ENCODE measurements at places on chromosomes 5 and 9. TPM values are rescaled to one million over a fixed set of nuclear protein-coding genes. Genes with fewer than 3 reads are reported as not detected.

DNA sequence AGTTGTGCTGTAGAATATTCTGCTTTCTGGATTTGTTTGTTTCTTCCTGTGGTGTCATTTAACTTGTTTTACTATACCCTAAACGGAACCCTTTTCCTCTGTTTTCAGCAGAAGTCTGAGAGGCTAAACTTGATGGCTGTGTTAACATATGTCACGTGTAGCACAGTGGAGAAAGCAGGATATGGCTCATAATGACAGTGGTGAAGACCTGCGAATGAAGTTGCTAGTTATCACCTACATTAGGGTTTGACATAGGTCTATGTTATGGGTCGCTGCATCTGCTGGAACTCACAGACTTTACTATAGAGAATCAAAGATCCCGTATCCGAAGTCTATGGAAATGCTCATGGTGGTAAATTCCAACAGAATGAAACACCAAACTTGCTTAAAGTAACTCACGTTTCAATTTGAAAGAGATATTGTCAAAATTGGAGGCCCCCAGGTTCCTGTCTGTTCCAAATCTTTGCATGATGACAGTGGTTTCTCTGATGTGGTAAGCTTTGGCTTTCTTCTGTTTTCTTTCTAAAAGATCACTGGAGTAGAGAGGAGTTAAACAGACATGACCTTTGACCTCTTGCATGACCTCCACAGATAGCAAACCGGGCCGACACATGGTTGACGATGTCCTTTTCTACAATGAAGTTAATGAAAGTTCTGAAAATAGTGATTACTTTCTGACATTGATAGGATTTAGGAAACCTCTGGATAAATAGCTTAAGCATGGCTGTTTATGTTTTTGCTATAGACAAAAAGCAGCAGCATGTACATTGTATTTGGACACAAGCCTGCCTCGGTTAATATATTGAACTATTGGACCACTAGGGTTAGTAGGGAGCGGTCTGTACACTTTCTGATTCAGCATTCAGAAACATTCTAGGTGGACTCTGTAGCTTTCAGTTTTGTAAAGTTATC, 3.1 kb upstream of the CATSPER3 start:
- DNase-seq = no peak

DNA sequence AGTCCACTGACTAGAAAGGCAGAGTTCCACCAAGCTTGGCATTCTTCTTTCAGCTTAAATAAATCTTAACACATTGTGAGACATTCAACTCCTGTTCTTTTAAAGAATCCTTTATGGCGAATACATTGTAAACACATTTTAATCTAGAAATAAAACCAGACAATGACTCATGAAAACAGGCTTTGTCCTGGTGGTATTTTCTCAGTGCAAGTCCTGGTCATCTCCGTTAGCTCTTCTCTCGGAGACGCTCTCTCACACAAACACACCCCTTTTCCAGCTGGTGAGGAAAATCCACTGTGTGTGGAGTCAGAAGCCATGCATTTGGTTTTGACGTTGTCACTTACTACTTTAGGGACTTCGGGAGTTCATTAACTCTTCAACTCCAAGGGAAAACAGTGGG, 140.4 kb downstream of the AUH start:
- DNase-seq = no peak

DNA sequence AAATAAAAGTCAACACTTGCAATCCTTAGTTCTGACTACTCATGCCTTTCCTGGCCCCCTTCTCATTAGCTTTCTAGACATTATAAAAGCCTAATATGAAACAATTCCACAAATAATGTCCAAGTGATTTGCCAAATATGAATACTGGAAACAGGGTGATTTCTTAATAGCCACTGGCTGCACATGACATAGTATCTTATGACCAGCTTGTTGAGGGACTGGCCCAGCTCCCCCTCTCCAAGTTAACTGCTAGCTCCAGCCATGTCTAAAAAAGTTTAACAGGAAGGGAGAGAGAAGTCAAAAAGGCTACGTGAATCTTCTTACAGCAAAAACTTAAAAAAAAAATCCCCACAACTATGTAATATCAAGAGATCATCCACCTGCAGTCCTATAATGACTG, 1.5 kb downstream of the CERT1 start:
- peak; percentile 30 for DNase-seq

DNA sequence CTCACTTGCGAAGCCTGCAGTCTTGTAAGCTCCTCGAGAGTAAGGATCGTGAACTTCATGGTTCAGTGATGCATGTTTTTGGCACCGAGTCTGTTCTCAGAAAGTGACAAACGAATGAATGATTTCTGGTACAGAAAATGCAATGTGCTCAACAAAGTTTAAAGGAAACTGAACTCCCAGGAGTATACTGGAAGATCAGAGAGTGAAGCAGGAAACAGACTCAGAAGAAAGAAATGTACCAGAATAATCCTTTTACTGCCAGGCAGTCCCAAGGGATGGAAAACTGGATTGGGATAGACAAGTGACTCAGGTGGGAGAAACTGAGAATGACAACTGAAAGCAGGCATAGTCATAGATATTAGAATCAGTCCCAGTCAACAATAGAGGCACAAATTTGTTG, 420.6 kb downstream of the CTNND2 start:
- DNase-seq = no peak

The CDC20B gene
- not detected for total RNA-seq

DNA sequence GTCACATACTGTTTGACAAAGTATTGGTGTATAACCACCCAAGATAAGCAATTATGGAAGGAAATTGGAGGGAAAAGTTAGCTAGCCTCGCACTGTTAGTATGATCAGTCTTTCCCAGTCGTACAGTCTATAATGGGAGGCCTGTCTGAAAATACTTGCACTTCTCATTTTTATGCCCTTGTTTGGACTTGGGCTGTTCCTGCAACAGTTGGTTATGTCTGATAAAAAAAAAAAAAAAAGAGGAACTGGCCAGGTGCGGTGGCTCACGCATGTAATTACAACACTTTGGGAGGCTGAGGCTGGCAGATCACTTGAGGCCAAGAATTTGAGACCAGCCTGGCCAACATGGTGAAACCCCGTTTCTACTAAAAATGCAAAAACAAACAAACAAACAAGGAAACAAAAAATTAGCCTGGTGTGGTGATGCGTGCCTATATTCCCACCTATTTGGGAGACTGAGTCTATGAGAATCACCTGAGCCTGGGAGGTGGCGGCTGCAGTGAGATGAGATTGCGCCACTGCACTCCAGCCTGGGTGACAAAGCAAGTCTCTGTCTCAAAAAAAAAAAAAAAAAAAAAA, 58.3 kb upstream of the ANKRD33B start:
- no peak for DNase-seq

- no peak for DNase-seq
Observed at GRCh38 chr9:4266602-4267001, 33.3 kb downstream of the GLIS3 start.

- no peak for DNase-seq
Observed at GRCh38 chr5:174307031-174307408, 261.5 kb downstream of the NSG2 start.

DNA sequence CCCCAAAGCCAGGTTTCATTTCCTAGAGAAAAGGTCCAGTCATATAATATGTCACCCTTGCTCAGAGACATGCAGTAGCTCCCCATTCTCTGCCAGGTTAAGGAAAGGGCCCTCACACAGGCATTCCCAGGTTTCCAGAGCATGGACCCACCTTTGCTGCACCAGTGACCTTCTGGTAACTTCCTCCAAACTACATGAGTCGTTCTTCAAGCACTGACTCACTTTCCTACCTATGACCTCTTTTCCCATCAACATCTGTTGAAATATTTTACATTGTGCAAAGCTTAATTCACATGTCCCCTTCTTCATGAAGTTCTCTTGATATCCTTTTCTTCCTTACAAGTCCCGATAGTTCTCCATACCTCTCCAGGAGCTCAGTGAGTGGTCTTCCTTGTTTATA, 25.9 kb downstream of the SH3TC2 start:
- peak; percentile 27 for DNase-seq

GRCh38 chr9:129501771-129502319, 119.1 kb downstream of the C9orf50 start:
- DNase-seq = no peak

GRCh38 chr5:135032999-135033861, 798 bp downstream of the PITX1 start:
- peak; percentile 75 for DNase-seq

The CAVIN4 gene
- total RNA-seq = 0.29 TPM

DNA sequence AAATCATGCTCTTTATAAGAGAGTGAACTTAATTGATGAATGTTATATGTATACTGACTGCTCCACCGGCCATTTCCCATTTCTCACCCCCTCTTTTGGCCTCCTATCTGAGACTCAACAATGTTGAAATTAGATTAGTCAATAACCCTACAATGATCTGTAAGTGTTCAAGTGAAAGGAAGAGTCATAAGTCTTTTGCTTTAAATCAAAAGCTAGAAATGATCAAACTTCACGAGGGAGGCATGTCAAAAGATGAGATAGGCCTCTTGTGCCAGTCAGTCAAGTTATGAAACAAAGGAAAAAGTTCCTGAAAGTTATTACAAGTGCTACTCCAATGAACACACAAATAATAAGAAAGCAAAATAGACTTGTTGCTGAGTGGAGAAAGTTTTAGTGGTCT, 83.1 kb downstream of the NLN start:
- DNase-seq = no peak

GRCh38 chr9:34547960-34548611, 25.3 kb upstream of the ENHO start:
- DNase-seq = peak; percentile 29

DNA sequence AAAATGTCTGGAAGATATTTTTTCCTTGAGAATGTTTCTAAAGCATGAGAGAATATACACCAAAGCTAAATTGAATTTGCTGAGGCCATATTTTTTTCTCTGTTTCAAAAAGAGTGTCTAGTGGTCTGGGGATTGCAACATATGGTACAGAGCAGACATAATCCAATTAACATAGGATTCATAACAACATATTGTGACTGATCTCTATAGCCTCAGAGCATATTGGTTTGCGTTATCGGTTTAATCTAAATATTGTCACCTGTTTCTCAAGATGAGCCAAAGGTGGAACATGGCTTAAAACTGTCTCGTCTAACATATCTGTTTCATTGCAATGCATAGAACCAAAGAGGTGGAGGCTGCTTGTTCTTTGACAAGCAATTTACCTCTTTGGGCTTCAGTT, 3.9 kb downstream of the PPP3R2 start:
- no peak for DNase-seq

GRCh38 chr5:98781964-98782363, 8.5 kb downstream of the RGMB start:
- DNase-seq = no peak

DNA sequence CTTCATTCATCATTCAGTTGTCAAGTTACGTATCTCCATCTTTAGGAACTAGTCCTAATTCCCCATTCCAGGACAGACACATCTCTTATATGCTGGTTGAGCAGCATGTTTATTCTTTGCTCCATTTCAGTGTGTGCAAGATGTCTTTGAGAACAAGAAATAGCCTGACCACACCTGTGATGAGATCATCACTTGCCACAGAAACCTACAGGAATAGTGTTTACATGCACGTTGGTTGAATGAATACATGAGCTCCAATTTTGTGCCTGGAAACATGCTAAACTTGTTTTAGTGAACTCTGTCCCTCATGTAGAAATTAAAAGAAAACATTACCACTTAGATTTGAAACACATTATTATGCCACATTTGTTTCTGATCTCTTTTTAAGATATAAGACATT, 489.1 kb downstream of the CDH18 start:
- peak; percentile 82 for DNase-seq

The LCN1 gene
- total RNA-seq = not detected

DNA sequence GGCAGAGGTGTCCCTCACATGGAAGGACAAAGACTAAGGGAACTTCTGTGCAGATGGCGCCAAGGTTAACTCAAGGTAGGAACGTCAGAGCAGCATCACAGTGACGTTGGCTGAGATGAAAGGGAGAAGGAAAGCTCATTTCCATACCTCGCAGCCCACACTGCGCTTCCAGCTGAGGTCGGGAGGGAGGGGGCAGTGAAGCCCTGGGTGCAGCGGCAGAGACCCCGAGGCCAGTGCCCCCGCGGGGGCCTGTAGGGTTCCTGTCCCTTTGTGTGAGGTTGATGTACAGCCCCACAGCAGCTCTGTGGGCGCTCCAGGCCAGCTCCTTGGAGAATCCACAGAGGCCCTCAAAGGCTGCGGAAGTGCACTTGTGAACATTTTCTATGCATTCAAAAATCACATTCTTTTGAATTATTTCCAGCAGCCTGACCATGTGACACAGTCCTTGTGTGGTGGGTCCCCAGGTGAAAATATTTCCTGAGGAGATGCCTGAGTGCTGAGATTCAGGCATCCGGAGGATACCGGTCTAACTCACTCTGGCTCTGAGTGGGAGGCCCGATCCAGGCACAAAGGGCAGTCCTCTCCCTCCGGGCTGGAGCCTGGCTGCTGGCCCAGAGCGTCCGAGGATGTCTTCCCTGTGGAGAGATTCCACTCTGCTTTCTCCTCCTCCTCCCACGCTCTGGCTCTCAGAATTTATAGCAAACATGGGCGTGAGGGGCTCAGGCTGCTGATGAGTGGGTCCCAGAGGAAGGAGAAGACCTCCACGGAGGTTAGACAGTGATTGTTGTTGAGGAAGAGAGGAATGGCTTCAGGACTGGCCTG, 150.7 kb downstream of the ICE1 start:
- DNase-seq = no peak

DNA sequence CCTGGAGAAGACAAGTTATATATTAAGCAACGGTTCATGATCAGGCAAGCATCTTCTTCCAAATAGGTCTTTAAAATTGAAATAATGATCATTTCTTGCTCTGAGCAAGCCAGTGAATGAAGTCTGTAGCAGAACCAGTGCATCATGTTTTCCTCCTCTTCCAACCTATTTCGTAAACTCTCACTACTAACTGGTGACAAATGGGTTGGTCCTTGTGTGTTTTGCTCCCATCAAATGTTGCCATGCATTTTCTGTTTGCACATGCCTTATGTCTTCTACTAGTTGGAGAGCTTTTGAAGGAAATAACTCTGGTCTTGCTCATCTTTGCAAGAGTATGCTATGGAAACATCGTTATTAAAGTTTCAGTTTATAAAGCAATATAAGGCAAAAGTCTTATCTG, 37.2 kb upstream of the SPDL1 start:
- no peak for DNase-seq

DNA sequence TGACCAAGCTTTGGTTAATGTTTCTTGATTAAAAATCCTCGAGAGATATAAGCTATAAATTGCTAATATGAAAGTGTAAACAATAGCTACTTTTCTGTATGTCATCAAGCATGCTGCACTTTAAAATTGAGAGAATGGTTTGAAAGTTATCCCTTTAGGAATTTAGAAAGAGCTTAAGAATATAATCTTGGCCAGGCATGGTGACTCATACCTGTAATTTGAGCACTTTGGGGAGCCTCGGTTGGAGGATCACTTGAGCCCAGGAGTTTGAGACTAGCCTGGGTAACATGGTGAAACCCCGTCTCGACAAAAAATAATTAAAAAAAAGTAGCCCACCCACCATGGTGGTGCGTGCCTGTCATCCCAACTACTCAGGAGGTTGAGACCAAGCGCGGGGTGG, 12.2 kb upstream of the MROH2B start:
- DNase-seq = no peak

The OBP2B gene
- total RNA-seq = 0.50 TPM

- no peak for DNase-seq
Observed at GRCh38 chr5:178770621-178771020, 40.2 kb upstream of the ZNF354A start.

- no peak for DNase-seq
Observed at GRCh38 chr5:5787373-5787772, 364.9 kb downstream of the ICE1 start.

The SVEP1 gene
- total RNA-seq = 29.8 TPM
